ENCODE measurements at places on chromosomes 16 and 17.

DNA sequence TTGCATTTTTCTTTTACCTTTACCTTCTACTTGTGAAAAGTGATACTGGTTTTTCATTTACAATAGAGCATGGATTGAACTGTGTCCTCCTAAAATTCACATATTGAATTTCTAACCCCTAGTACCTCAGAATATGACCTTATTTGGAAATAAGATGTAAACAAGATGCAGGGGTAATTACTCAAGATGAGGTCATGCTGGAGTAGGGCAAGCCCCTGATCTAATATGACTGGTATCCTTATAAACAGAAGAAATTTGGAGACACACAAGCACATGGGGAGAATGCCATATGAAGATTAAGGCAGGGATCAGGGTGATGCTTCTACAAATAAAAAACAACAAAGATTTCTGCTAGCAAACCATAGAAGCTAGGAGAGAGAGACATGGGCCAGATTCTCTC lies 12.2 kb downstream of the MYH13 start:
- no peak for DNase-seq

- DNase-seq: no peak
Observed at GRCh38 chr17:78418326-78419026, 40.0 kb downstream of the PGS1 start.

- no peak for DNase-seq
Observed at GRCh38 chr16:55811811-55812210, 21.1 kb downstream of the CES1 start.

GRCh38 chr16:18039931-18040330 lies 296.6 kb downstream of the NPIPA8 start:
- DNase-seq: no peak

DNA sequence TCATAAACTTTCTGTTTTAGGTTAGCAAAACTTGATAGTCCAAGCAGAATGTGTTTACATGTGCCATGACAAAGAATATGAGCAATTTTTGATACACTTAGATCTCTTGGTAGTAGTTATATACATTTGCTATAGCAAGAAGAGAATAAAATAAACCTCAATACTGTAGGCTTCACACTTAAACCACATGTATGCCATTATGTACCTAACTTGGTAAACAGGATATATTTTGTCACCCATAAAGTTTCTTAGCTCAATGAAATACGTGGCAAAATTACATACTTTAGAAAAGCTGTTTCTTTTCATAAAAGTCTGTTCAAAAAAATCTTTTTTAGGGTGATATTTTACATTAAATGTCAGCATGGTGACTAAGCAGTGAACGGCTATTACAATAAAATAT lies 184.7 kb downstream of the MYO1D start:
- DNase-seq: no peak

GRCh38 chr16:29650771-29651170 lies 12.3 kb upstream of the SPN start:
- no peak for DNase-seq

DNA sequence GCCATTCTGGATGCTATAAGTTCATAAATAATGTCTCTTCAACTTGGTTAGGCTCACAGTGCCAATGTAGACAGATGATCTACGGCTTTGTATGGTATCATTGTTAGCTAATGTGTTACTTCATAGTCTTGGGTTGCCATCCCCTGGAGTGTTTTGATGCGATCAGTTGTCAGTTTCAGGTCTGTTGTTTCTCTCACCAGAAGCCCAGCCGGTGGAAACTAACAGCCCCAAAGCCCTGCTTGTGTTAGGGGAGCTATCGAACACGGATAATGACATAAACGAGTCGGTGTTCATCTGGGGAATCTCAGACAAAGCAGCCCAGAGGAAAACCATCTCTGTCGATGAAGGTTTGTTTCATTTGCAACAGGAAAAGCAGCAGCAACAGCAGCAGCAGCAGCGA lies 107.4 kb upstream of the ANKFN1 start:
- no peak for DNase-seq

GRCh38 chr17:60135151-60135950 lies 14.4 kb upstream of the CA4 start:
- DNase-seq: peak; percentile 78

GRCh38 chr16:1535391-1536291 lies 2.2 kb downstream of the TMEM204 start:
- DNase-seq: no peak

DNA sequence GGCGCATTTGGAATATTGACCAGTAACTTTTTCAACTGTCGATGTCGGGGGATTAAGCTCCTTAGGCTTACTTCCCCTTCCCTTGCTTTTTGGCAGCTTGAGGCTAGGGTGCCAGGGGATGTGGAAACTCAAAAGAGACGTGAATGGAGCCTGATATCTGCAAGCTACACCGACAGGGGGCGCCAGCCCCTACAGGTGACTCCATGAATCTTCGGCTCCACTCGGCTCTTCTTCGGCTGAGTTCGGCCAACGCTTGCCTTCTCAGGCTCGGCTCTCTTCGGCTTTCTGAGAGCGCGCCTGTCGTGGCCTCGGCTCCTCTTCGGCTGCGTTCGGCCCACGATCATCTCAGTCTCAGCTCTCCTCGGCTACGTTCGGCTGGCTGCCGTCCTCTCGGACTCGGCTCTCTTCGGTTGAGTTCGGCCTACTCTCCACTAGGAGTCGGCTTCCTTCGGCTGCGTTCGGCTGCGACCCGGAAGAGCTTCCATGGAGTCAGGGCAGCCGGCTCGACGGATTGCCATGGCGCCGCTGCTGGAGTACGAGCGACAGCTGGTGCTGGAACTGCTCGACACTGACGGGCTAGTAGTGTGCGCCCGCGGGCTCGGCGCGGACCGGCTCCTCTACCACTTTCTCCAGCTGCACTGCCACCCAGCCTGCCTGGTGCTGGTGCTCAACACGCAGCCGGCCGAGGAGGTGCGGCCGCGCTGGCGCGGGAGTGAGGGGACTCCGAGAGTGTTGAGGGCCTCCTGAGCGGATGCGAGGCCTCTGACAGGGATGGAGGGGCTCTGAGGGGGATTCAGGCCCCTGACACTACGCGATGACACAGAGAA lies at the start of gene ERCC4:
ERCC4 (plus strand) TSS at position 472 of the 827 bp plus-strand sequence; CDS start at position 484, 12 bp downstream.
- peak; percentile 100 for DNase-seq

DNA sequence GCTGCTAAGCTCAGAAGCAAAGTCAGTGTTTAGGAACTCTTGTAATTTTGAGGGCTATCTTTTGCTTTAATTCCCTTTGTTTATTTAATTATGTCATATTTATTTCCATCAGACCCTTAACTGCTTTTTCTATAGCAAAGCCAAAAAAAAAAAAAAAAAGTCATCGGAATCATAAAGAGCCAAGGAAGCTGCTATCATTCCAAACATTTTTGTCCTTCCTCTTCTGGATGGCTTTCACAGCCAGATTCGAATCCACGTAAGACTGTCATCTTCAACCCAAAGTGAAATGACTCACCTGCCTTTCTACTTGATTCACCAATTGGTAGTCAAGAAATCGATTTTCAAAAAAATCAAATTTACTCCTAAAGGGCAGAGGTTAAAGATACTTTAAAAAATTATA lies 38.4 kb downstream of the WIPI1 start:
- no peak for DNase-seq

GRCh38 chr17:66677201-66677981 lies 157.5 kb upstream of the CACNG5 start:
- DNase-seq: no peak

DNA sequence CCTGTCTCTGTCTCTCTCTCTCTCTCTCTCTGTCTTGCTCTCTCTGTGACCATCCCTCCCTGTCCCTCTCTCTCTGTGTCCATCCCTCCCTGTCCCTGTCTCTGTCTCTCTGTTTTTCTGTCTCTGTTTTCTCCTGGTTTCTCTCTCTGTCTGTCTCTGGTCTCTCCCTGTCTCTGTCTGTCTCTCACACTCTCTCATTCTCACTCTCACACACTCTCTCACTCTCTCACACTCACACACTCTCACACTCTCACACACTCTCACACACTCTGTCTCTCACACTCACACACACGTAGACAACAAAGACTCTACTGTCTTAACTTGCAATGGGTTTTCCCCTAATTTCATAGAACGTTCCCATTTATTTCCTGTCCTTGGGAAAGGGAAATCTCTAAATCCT lies 299.5 kb downstream of the FOXL1 start:
- no peak for DNase-seq

DNA sequence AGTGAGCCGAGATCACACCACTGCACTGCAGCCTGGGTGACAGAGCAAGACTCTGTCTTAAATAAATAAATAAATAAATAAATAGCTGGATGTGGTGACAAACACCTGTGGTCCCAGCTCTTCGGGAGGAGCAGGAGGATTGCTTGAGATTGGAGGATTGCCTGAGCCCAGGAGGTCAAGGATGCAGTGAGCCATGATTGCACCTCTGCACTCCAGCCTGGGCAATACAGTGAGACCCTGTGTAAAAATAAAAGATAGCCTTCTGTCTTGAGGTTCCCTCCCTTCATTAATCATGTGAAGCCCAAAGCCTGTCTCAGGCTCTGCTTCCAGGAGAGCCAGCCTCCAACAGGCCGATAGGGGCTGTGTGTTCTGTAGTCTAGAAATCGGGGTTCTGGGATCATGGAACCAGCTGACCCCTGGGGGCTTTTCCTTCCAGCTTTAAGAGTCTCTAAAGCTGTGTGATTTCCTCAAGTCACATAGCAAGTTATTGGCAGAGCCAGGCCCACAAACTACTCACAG lies 34.5 kb upstream of the IL34 start:
- DNase-seq: no peak

- no peak for DNase-seq
Observed at GRCh38 chr17:4327606-4328005, 38.9 kb downstream of the UBE2G1 start.

DNA sequence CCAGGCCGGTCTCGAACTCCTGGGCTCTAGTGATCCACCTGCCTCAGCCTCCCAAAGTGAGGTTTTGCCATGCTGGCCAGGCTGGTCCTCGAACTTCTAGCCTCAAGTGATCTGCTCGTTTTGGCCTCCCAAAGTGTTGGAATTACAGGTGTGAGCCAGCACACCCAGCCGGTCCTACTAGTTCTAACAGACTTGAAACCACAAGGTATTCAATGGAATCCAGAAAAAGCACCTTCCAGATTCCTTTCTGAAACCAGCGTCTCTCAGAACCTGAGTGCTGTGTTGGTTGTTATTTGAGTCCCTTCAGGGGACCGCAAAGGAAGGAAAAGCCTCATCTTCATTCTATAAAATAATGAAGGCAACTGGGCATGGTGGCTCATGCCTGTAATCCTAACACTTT lies 4.1 kb downstream of the KRABD2 start:
- no peak for DNase-seq

DNA sequence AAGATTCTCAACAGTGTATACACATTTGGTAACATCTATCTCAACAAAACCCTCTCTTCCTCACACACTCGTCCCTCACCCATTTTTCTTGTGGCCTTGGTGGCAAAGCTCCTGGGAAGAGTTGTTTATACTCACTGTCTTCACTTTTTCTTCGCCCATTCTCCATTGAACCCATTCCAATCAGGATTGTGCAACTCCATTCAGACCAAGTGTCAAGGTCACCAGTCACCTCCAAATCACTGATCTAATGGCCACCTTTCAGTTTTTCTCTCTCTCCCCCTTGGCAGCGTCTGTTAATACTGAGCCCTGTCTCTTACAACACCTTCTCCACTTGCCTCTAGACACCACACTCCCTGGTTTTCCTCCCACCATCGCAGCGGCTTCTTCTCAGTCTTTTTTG lies 8.6 kb upstream of the SLC13A5 start:
- no peak for DNase-seq

GRCh38 chr17:42517516-42517915 lies 18.5 kb upstream of the NAGLU start:
- DNase-seq: peak; percentile 76

DNA sequence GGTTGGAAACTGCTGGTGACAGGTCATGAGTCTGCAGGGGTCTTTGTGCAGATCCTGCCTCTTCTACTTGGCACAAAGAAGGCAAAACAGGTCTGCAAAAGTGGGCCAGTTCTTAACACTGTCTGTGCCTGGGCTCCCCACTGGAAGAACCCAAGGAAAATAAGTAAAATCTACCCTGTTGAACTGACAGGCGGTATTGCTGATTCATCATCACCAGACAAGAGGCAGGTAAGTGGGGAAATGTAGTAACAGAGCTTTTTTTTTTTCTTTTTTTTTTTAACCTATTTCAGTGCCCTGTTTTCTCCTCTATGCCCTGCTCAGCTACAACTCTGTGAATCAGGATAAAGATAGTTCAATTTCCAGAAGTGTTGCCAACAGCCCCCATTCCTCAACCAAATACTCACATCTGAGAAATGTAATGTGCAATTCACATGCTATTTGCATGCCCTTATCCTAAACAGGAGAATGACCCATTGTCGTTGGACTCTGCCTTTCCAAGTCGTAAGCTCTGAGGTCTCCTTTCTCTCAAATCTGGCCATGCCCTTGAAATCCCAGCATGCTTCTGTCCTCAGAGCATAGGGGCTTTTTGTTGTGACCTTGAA lies 237.0 kb downstream of the SOX9 start:
- DNase-seq: no peak

DNA sequence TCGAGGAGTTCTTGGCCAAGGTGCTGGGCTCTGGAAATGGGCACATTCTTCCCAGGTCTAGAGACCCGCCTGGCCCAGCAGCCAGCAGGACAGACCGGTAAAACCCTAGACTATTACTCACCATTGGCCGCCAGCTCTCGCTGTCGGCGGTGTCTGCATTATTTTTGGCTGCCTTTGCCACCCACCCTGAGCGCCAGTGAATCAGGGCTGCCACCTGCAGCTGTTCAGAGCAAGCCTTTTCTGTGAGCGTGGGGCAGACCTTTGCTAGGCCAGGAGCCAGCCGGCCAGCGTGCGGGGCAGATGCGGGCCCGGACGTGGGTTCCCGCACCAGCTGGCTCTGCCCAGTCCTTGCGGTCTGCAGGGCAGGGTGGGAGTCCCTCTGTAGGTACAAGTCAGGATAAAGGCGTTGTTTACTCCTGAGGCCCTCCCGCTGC lies 15.8 kb upstream of the CLEC18A start:
- no peak for DNase-seq

DNA sequence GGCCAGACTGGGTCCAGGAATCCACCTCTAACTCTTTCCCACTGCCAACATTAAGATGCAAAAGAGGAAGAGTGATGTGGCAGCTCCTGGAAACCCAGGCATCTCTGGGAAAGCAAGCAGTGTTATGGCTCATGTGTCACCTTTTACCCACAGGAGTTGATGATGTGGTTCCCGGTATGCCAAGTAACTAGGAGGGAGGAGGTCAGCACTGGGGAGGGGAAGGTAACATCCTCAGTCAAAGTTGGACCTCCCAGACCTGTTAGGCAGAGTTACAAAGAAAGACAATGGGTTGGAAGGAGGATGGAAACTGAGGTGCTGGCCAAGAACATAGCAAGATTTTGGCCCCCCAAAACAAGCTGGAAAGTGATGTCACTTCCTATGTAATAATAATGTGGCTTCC lies 11.4 kb downstream of the KRABD2 start:
- no peak for DNase-seq

GRCh38 chr17:78138204-78139060 lies 7.8 kb upstream of the C17orf99 start:
- no peak for DNase-seq

Data from CD4-positive, alpha-beta T cell treated with Interferon gamma for 1 hour (primary cell).